ENCODE measurements at places on chromosomes 7 and 10. TPM values are rescaled to one million over a fixed set of nuclear protein-coding genes. Genes with fewer than 3 reads are reported as not detected.

Gene PRPS1L1
- not detected for total RNA-seq

Gene ABCC2
- 6.2 TPM for total RNA-seq

Gene TLL2
- total RNA-seq, result 2.1 TPM

Gene CALY
- total RNA-seq, result 0.82 TPM

Gene OR6B1
- total RNA-seq, result not detected

GRCh38 chr10:117226813-117227451, 14.0 kb upstream of the SLC18A2 start:
- DNase-seq, result no peak

- DNase-seq, result no peak
Observed at GRCh38 chr7:84841809-84842208, 345.0 kb downstream of the SEMA3D start.

DNA sequence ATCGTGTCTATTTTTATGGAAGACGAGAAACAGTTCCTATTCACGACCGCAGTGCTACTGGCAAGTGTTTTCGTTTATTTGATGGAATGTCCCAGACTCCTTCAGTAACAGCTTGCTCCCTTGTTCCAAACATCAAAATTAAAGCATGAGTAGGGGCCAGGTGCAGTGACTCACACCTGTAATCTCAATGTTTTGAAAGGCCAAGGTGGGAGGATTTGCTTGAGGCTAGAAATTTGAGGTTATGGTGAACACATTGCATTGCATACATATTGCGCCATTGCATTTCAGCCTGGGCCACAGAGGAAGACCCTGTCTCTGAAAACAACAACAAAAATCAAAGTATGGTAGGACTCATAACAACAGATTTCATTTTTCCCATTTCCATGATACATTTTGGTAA, 22.8 kb downstream of the PTTG1IP2 start:
- no peak for DNase-seq

GRCh38 chr7:158863611-158864506, 7.5 kb downstream of the DYNC2I1 start:
- DNase-seq, result no peak

GRCh38 chr7:1493571-1493970, 10.6 kb downstream of the INTS1 start:
- DNase-seq, result no peak

GRCh38 chr7:27068259-27068658, 27.5 kb downstream of the HOXA1 start:
- DNase-seq, result no peak

- DNase-seq, result no peak
Observed at GRCh38 chr10:118362103-118362502, 20.0 kb upstream of the FAM204A start.

DNA sequence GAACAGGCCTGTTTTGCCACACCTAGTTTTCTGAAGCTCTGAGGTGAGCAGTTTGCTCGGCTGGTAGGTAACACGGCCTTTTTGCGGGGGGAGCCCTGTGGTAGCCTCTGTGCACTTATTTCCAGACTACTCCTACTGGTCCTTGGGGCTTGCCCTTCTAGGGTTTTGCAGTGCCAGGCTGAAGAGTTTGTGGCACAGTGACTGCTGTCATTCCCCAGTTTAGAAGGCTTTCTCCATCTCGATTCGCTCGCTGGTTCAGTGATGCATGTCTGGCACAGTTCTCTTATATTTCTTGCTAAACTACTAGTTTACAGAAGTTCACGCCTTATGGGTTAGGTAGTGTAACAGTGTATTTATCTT, 711 bp downstream of the KIF20B start:
- no peak for DNase-seq

- DNase-seq, result no peak
Observed at GRCh38 chr7:56009695-56010094, 41.5 kb downstream of the PSPH start.

GRCh38 chr10:33046792-33047191, 88.8 kb upstream of the ITGB1 start:
- DNase-seq, result no peak

DNA sequence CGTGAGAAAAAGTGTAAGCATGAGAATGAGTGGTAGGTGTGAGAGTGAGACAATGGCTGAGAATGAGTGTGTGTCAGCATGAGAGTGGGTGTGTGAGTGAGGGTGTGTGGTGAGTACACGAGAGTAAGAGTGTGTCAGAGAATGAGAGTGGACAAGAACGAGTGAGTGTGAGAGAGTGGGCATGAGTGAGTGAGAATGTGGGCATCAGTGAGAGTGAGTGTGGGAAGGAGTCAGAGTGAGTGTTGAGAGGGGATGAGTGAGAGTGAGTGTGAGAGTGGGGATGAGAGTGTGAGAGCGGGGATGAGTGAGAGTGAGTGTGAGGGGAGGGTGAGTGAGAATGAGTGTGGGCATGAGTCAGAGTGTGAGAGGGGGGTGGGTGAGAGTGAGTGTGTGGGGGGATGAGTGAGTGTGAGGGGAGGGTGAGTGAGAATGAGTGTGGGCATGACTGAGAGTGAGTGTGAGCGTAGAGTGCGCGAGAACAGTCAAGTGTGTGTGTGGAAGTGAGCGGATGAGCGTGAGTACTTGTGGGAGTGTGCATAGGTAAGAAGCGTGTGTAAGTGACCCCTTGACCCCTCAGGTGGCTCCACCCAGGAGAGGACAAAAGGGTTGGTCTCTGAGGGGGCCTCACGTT, 75.8 kb downstream of the GOLGA7B start:
- no peak for DNase-seq

DNA sequence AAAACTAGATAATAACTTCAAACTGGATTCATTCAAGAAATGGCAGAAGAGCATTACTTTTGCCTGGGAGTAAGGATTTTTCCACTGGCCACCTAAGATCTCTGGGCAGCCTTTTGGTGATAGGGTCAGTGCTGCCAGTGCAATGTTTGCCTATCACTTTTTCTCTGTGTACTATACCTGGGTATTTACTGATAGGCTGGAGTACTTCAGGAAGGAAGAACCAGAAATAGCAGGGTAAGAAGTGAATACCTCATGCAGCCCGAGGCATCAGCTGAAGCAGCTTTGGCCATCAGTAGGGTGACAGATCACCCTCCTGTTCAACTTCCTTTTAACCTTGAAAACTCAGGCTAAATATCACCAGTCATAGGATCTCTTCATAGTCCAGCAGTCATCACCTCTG, 5.5 kb upstream of the PAPSS2 start:
- no peak for DNase-seq

DNA sequence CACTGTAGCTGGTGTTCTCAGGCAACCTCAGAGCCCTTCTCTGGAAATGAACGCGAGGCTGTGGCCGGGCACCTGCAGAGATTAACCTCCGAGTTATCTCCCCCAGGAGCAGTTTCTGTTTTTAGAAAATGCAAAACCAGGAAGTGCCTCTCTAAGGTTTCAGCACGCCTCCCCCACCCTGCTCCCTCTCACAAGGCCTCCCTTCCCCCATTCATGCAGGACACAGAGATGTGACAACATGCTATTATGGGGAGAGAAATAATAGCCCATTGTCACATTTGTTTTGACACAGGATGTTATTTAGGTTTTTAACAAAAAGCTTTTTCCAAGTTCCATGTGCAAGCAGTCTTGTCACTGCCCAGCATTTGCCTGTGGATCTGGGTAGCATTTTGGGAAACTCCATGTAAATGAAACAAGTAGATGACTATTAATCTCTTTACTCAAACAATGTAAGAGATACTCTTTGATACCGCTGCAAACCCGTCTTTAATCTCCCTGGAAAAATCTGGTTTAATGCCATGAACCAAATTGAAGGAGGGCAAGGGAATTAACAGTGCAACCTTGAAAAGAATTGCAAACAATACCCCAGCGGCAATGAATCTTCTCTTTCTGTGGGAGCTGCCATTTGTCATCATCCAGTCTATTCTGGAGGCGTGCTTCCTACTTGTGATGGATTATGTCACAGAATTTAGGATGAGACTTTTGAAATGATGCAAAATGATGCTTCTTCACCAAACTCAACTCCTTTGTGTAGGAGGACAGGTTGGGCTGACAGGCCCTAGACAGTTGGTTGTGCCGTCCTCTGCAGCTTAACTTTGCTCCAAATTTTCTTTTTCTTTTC, 86.5 kb upstream of the NMT2 start:
- no peak for DNase-seq

Measured in neural crest cell (in vitro differentiated cells).